ENCODE measurements at places on chromosomes 16 and 17.
A peak's percentile ranks its signal among the peaks of the same experiment; 100 is the strongest.

DNA sequence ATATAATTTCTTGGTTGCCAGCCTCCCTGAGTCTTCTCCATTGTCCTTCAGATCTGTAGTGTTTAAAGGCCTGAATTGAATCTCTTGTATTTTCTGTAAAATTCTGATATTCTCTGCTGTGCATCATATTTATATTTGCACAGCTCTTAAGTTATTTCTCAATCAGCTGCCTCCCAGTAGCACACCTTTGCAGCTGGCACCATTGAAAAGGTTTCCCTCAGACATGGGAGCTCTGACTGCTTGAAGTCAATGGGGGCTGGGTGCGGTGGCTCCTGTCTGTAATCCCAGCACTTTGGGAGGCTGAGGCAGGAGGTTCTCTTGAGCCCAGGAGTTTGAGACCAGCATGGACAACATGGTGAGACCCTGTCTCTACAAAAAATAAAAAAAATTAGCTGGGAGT is 40.4 kb downstream of the PITPNC1 start:
- DNase-seq: no peak

- no peak for DNase-seq
Measured at GRCh38 chr17:41326173-41327145, 10.9 kb upstream of the KRTAP17-1 start.

DNA sequence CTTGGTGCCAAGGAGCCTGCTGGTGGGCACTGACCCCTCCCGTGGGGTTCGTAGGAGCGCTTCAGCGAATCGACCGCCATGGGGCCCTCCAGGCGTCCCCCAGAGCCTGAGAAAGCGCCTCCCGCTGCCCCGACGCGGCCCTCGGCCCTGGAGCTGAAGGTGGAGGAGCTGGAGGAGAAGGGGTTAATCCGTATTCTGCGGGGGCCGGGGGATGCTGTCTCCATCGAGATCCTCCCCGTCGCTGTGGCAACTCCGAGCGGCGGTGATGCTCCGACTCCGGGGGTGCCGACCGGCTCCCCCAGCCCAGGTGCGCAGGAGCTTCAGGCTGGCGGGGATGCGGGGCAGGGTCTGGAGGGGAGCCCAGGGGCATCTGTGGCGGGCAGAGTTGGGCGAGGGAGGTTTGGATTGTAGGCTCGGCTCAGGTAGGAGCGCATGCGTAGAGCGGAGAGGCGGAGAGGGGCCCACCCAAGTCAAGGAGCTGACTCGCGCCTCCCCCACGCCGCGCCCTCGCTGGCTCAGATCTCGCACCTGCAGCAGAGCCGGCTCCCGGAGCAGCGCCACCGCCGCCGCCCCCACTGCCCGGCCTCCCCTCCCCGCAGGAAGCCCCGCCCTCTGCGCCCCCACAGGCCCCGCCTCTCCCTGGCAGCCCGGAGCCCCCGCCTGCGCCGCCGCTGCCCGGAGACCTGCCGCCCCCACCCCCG is 19.8 kb downstream of the FMNL1 start:
- DNase-seq: no peak

DNA sequence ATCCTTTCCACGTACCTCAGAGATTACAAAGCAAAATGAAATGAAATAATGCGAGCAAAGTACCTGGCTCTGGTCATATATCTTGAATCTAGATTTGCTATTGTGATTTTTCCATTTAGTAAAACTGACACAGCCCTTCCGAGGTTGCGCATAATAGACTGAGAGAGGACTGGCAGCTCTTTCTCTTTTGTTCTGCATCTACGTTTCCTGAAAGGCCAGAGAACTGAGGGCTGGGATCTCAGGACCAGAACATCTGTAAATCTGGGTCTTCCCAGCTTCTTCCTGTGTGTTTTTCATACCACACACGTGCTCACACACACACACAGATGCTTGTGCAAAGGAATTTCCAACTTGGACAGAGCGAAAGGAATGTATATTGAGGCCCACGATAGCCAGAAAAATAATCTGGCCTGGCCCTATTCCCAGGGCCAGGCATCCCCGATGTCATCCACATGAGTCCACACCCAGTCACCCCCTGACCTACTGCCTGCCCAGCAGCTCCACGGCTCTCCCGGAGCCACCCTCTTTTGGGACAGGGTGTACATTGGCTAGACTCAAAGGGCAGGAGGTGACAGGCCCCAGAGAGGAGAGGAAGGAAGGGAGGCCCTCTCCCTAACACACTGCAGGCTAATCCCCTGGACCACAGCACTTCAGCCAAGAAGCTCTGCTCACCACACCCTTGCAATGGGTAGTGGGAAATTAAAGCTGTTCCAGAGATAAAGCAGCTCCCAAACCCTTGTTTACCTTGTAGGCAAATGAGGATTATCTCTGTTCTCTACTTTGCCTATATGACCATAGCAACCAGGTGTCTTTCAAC is 41.8 kb downstream of the NOL11 start:
- DNase-seq: no peak

DNA sequence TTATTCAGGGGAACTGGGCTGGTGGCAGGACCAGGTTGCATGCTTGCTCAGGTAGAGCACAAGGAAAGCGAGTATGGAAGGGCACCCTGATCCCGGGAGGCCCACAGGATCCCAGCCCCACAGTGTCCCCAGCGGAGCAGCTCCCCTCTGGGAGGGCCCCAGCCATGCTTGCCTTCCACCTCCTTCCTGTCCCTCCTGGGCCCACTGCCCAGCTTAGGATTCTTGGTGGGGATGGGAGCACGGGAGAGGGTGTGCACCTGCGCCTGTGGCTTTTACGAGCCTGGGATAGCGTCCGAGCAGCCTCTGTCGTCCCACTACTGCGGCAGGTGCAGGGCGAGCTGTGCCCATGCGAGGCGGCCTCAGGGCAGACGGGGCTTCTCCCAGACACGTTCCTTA is 114.5 kb downstream of the BANP start:
- no peak for DNase-seq

GRCh38 chr17:27563532-27563931 is 67.5 kb upstream of the LGALS9 start:
- no peak for DNase-seq

- DNase-seq: no peak
Measured at GRCh38 chr17:32827227-32827626, 49.7 kb downstream of the MYO1D start.

- peak; percentile 81 for DNase-seq
Measured at GRCh38 chr17:38871247-38872015, 1.6 kb downstream of the LASP1 start.

GRCh38 chr17:65243838-65244625 is 106.9 kb downstream of the RGS9 start:
- no peak for DNase-seq

GRCh38 chr16:86726340-86726739 is 148.0 kb downstream of the FOXL1 start:
- DNase-seq: no peak

DNA sequence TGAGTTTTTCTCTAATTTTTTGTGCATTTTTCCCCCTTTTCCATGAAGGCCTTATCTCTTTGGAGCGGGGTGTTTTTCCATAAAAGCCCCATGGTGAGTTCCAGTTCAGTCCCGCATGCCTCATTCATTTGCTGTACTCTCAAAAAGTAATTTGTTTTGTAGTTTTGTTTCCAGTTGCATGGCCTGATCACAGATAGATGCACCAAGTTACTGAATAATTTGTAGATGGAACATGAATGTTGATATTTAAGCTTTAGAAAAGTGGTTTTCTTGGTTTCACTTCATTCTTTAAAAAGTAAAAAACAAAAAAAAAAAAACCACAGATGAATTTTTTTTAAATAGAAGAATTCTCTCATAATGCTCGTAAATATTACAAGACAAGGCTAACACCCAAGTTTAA is 349.2 kb downstream of the BCAS3 start:
- no peak for DNase-seq

DNA sequence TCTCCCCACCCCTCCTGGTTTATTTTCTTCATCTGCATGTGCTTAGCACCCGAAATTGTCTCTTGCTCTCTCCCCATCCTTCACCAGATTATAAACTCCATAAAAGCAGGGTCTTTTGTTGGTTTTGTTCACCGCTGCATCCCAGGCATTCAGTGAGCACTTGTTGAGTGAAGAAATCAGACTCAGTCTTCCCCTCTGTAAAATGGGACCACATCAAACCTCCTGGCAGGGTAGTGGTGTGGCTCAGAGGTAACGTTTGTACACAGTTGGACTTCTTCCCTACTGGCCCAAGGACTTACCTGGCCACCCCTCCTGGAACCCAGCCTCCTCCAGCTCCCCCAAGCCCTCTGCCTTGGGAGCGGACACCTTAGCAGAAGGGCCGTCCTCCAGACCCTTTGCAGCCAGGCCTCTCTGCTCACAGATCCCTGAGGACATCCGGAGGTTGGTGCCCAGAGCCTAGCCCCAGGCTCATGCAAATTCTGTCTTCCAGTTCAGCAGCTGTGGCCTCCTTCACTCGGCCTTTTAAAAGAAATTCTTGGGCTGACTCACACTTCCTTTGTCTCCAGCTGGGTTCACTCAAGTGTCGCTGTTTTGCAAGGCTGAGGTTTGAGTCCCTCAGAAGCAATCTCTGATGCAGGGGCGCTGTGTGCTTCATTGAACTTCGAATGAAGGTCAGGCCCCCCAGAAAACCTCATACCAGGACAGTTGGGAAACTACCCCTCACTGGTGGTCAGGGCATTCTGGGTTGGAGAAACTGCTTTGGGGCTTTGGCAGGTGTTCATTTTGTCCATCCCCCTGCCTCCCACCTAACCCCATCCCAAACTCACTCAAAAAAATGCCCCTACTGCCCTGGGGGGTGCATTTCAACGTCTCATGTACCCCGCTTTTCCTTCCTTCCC is 16.8 kb upstream of the RMI2 start:
- DNase-seq: peak; percentile 67

DNA sequence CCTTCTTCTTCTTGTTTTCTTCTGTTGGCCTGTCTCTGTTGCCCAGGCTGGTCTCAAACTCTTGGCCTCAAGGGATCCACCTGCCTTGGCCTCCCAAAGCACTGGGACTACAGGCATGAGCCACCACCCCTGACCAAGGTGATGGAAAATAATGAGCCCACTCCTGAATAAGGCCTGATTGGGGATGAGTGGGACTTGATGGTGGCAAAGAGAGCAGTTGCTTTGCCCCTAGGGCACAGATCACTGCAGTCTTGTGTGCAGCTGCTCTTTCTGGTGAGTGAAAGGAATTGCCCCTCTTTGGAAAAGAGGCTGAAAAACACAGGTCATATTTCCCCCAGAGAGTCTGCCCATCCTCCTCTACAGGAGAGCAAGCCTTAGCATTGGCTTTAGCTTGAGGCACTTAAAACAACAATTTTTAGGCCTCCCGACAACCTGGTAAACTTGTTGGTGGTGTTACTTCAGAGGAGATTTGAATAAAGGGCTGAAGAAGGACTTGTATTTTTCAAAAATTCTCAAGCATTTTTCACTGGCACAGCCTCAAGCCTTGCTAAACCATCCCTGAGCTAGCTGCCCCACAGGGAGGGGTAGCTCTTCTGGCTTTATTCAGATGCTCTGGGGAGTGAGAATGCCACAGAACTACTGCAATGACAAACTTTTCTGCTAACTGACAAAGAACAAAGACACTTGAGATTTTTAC is 6.1 kb upstream of the PDP2 start:
- DNase-seq: peak; percentile 37

GRCh38 chr16:83676086-83676485 is 131.7 kb upstream of the HSBP1 start:
- DNase-seq: no peak

DNA sequence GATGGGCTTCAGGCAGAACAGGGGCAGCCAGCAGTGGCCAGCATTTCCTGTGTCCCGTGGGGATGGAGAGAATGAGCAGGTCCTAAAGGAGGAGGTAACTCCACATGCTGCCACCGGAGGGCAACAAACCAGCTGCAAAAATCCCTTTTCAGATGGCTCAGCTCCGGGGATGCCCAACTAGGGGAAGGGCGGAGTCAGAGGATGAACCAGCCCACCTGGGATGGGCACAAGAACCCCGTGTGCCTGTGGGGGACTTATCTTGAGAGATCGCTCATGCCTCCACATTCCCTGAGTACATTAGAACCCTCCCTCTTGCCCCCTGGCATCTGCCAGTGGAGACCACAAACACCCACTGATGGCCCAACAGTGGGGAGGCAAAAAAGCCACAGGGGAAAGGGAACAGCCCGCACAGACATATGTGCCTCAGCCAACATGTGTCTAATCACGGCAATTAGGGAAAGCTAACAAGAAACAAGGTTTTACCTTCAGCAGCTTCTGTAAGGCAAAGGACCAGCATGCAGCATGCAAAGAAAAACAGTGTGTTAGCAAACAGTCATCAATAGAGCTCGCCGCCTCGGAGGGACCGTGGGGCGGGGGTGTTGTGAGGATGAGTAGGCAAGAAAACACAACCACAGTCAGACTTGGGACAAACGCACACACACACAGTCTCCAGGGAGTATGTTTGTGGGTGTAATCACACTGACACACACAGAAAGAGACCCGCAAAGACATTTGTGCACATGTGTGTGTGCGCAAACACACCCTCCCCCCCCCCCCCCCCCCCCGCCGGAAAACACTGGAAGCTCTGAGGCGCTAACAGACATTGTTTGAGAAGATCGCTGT is 64.0 kb downstream of the MYO18A start:
- DNase-seq: peak; percentile 46

DNA sequence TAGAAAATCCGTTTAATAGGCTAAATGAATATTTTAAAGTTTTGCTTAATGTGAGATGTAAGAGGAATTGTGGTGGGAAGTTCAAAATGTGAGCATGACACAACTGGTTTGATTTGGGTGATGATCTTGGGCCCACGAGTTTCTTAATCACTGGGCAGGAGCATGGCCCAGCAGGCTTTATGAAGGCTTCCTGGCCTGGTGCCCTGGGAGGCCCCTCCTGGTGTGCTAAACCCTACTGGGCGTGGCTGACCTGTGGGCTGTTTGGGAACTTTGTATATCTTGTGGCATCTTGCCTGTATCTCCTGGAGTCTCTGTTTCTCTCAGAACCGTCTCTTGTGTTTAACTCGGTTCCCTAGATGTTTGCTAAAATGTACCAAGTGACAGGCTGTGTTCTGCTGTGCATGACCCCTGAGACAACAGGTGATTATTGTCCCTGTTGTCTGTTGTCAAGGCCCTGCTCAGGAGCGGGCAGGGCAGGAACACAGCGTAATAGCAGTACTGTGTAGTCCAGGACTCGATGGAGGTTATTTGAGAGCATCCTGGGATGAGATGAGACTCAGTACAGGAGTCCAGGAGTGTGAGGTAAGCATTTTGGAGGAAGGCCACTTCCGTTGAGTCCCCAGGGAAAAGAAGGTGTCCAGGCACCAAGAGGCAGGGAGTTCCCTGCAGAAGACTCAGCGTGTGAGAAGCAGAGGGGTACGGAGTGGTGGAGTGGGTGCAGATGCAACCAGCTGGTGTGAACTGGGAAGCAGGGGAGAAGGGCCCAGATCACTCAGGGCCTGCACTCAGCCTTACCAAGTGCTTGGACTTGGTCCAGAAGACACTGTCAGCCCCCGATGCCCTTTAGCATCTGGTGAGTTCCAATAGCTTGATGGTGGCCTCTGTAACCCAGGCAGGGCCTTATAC is 48.5 kb downstream of the B9D1 start:
- DNase-seq: no peak

- DNase-seq: no peak
Measured at GRCh38 chr16:65776639-65777183, 589.8 kb upstream of the CDH5 start.
